Activated naive CD4-positive, alpha-beta T cell treated with anti-CD3 and anti-CD28 coated beads, Interleukin-2, amount 50 U/mL, for 16 hours (primary cell): ENCODE measurements at places on chromosomes 5 and 9.

- DNase-seq, result no peak
Measured at GRCh38 chr5:155189476-155189875, 175.9 kb downstream of the KIF4B start.

DNA sequence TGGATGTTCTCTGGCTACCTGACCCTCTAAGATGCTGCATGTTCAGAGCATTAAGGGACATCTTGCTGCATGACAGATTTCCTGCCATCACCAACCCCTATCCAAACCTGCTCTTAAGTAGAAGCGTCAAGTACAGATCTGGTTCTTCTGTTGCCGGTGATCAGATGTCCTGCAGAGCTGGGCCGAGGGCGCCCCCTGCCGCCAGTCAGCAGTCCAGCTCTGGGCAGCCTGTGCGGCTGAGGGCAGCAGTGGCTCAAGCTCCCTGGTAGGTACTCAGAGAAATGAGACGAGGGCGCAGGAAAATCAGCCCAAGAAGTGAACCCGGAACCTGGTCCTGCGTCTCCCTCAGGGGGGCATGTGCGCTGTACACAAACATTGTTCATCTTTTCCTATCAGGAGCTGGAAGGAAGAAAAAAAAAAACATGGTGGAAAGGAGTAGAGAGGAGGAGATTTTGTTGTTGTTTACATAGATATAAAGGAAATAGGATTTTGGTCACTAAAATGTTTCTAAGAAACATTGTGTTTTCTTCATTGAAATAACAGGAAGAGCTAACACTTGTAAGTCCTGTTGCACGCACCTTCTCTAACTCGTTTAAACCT lies 95.8 kb downstream of the CFAP90 start:
- no peak for DNase-seq

GRCh38 chr5:136222580-136223235 lies 29.7 kb upstream of the SMIM32 start:
- no peak for DNase-seq

GRCh38 chr5:174596429-174596828 lies 128.0 kb upstream of the MSX2 start:
- DNase-seq, result no peak

GRCh38 chr9:138105561-138106505 lies 228.3 kb downstream of the CACNA1B start:
- no peak for DNase-seq

DNA sequence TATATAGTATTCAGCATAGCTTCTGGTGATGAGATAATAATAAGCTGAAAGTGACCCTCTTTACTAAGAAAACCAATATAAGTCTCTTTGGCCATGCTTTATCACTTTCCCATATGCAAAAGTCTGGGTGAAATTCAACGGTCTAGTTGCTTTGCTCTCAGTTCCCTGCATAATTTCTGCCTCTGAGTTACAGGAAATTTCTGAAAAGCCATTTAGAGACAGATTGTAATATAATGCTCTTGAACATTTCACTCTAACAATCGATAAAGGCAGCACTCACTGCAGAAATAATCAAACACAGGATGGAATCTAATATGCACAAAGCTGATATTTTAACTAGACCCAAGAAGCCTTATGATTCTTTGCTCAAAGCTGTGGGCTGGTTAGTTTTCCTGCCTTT lies 100.1 kb upstream of the LIFR start:
- DNase-seq, result no peak

DNA sequence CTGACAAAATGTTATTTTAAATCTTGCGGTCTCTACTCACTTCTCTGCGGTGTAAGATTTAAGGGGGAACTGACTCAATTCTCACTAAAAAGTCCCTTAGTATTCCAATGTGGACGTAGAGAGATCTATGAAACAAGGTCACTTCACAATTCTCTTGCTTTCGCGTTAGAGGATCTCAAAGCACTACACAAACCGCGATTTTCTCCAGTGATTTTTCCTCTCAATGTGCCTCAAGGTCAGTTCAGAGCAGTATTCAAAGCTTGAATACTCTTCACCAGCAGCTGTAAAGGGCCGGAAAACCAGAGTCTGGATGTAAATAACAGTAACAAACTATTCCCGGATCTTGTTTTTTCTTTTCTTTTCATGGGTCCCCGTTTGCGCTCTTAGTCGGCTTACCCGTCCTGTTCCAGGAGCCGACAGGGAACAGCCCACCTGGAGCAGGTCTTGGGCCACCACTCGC lies 128.2 kb downstream of the TMEM161B start:
- DNase-seq, result no peak

DNA sequence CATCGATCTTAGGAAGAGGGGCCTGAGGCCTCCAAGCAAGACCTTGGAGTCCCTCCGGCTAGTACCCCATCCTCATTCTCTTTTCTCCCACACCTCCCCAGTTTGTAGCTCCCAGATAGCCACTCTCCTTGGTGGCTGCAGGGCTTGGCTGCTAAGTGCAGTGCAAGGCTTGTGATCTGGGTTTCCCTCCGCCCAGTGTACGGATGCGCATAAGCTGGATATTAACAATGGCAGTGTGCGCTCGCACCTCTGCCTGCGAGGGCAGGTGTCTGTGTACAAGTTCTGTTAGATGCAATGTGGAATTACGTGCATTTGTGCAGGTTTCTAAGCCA lies 71.0 kb upstream of the TBCA start:
- DNase-seq, result no peak

- no peak for DNase-seq
Measured at GRCh38 chr5:54156577-54156976, 153.8 kb downstream of the ARL15 start.

DNA sequence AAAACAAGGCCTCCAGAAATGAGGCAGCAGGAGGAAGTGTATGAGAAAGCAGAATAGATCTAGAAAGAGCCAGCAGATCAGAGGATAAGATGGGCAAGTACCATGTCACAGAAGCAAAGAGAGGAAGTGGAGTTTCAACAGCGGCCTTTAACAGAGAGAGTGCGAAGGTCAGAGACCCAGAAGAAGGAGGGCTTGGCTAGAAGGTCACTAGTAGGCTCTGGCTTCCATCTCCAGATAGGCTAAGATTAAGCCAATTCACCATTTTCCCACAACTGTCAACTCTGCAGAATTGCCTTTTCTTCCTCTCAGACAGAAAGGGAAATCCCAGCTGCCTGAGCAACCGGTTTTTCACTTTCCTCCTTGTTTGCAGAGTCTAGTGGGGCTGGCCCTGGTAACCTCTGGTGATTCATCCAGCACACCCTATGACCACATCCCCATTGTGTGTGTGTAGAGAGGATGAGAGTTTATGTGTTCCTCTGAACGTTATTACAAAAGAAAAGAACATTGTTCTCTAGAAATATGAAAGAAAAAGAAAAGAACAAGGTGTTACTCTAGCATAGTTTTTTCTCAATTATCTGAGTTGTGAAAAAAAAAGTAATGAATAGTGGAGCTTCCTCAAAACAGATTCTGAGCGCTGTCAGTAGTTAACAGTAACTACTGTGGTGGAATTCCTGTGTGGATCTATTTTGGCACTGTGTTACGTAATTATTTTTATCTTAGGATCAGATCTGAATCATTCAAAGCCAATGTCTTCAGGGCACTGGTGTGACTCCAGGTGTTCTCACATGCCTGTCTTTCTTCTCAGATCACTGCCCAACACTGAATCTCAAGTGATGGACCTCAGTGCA lies 220.4 kb downstream of the ARRDC3 start:
- peak; percentile 62 for DNase-seq

DNA sequence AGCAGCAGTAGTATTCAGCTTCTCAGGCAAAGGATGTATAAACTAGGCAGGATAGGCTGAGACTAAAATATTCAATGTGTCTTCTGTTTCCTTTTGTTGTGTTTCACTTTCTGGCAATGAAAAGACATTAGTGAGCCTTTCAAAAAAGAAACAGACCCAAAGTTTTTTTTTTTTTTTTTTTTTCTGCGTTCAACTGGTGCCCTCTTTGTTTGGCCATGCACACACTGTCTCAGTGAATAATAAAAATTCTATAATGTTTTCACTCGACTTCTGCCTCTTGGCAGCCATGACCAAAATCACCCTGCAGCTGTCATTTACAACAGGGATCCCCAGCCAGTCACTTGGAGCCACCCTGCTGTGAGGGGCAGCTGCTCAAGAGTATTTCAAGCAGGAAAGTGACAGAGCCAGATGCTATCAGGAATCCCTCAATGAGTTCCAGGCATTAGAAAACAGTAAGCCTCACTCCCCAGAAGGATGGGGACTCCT lies 44.0 kb upstream of the MAN2A1 start:
- no peak for DNase-seq

DNA sequence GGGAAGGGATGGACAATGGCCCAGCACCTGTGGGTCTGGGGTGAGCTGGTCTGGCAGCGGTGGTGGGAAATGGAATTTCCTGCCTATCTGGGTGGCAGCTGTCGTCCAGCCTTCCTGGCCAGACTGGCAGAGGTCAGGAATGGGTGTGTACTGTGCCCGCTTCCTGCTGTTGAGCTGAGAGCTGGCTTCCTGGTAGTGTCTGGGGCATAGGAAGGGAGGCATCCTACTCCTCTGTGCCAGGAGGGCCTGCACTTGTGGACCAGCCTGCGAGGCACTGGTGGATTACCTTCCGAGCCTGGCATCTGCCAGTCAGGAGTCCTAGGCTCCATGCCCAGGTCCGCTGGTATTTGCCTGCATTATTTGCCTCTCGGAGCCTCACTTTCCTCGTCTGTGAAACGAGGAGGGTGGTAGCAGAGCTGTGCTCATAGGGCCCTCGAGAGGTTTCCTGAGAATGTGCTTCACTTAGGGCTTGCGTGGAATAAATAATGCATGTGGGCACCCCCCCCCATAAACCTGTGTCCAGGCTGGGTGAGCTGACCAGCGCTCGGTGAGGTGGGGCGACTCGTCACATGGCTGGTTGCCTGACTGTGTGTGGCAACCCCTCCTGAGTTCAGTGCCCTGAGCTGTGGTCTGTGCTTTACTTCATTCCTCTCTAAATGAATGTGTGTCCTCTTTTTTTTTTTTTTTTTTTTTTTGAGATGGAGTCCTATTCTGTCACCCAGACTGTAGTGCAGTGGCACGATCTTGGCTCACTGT lies 47.7 kb downstream of the HMCN2 start:
- DNase-seq, result no peak

DNA sequence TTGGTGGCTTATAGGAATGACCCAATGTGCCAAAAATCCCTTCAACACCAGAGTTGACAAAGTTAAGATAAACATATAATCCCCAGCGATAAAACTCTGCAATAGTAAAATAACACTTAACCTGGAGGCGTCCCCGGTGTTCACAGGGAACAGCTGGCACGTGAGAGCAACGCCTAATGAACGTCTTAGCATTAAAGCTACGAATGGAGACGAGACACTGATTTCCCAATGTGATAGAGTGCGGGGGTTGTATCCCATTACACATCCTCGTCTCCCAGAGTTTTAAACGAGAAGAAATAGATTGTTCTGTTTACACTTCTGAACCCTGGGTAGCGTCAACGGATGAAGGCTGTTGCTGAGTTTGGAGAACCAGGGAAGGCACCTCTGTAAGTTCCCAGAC lies 57.6 kb downstream of the PTCH1 start:
- no peak for DNase-seq

GRCh38 chr5:3201121-3201520 lies 394.5 kb upstream of the IRX1 start:
- no peak for DNase-seq

GRCh38 chr9:114560956-114561355 lies 26.6 kb upstream of the ATP6V1G1 start:
- no peak for DNase-seq

DNA sequence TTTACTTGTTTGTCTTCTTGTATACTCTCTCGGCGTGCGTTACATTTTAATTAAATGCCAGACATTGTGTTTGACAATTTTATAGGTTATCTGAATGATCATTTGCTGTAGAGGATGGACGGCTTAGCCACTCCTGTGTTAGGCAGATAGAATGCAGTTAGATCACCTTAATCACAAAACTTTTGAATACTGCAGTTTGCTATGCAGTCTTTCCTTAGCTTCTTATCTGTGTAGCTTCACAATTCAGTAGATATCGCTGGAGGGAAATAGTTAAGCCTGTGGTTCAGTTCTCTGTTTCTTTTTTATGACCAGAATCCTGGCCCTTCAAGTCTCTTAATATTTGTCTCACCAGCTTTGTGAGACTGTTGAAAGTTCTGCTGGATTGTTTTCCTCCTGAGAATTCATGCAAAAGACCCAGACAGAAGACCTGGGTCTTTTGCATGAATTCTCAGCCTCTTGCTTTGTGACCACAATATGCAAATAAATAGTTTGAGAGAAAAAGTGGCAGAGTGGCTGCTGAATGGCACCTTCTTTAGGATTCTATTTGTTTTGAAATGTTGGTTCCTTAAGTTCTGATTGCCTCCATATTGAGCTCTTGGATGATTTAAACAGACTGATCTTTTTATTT lies 40.2 kb downstream of the RASA1 start:
- no peak for DNase-seq

GRCh38 chr9:111985315-111985714 lies 88.7 kb downstream of the UGCG start:
- no peak for DNase-seq

- no peak for DNase-seq
Measured at GRCh38 chr9:68844631-68845612, 139.9 kb downstream of the PIP5K1B start.

- no peak for DNase-seq
Measured at GRCh38 chr5:131747180-131748105, 49.4 kb downstream of the FNIP1 start.

DNA sequence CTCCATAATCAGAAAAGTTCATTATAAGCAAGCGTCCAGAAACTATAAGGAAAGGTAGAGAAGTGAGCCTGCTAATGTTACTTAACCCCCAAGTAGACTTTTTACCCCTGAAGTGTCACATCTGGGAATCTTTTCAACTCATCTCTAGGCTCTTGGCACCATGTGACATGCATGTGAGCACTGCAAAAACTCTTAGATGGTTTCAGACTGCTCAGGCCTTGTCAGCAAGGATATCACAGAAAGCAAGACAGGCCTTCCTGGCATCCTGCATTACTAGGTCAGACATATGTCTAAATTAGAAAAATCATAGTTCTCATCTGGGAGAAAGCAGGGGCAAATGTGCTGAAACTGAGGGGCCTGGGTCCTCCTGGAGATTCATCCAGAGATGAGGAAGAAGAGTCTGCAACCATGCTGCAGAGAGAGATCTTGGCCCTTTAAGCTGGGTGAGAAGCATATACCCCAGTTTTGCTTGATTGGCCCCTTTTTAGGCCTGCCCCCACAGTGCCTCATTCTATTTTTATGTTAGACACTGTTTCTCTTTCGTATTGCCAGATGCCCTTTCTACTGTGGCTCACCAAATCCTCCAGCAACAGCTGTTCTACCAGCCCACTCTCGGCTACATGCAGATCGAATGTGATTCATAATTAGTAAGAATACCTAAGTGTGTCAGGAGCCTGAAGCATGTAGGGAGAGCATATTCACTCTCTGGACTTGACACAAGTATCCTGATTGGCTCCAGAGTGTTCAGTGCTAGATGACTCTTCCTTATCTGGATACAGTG lies 19.0 kb downstream of the TMEM8B start:
- no peak for DNase-seq

GRCh38 chr9:133935328-133936005 lies 56.7 kb downstream of the VAV2 start:
- no peak for DNase-seq

- no peak for DNase-seq
Measured at GRCh38 chr5:110506378-110506777, 220.1 kb downstream of the TMEM232 start.
